MG63 (cell line): ENCODE measurements at places on chromosomes 16 and 17.

GRCh38 chr16:68005786-68006286 is 6.6 kb upstream of the DPEP2 start:
- DNase-seq: no peak

GRCh38 chr16:10740845-10741208 is 2.8 kb upstream of the NUBP1 start:
- no peak for DNase-seq

GRCh38 chr16:66741950-66742808 is 9.2 kb downstream of the DYNC1LI2 start:
- no peak for DNase-seq

DNA sequence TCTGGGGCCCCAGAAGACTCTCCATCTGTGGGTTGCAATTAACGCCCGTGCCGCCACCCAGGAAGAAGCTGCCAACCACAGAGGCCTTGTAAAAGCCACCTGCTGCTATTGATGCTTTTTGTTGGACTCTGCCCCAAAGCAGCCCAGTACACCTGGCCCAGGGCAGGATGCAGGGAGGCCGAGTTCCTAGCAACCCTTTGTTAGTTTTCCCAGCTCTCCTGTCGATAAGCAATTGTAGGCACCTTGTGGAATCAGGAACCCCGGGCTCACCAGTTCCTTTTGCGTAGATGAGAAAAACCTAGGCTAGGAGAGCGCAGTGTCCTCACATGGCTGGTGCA is 103.3 kb downstream of the ABCC6 start:
- DNase-seq: no peak

- peak; percentile 64 for DNase-seq
Measured at GRCh38 chr16:25493136-25493811, 198.5 kb upstream of the HS3ST4 start.

DNA sequence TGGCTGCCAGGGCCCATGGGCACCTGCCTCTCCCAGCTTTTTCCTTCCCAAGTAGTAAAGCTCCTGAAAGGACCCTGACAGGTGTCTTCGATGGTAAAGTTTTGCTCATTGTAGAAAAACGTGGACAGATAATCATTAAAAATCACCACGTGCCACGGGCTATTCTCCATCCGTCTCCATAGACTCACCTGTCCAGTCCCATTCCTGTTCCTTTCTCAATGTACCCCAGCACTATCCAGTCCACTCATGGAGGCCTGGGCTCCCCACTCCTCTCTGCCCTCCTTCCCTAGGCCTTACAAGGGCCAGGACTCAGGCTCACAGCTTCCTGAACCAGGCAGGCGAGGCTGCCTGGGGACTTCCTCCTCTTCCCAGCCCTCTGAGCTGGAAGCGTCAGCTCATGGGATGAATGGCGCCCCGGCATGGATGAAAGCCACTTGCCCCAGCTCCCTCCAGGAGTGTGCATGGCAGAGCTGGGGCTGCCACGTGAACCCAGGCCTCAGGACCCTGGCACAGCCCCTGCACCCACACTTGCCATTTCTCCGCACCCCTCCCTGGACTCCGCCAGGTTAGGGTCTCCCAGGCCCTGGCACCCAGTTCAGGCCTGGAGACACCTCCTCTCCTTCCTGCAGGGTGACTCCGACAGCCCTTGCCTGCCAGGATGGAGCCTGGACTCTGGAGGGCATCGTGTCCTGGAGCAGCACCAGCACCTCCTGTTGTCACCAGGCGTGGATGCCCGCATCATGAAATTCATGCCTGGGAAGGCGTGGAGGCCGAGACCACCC is 8.8 kb downstream of the CTRB1 start:
- DNase-seq: no peak

DNA sequence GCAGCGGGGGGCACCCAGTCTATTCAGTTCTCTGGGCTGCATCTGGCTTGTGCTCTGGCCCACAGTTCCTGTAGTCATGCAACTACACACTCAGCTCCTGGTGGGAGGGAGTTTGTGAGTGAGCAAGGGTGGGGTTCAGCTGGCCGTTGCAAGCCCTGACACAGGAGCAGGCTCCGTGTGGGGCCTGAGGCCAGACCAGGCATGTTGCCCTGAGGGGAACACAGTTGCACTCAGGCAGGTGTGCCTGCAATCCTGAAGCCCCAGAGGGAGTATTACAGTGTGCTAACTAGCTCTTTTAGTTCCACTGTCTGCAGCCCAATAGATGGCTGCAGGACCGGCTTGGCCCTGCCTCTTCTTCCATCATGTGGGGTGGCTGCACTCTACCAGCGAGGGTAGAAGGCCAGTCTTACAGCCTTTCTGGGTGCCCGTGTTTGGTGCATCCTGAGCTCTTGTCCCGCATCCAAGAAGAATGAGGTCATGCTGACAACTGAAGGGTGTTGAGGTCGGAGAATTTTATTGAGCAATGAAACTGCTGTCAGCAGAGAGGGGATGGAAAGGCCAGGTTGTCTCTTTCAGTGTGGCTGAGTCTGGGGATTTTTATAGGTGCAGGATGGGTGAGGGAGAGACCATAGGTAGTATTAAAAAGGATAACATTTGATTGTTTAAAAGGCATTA is 49.9 kb upstream of the ELAC2 start:
- no peak for DNase-seq

DNA sequence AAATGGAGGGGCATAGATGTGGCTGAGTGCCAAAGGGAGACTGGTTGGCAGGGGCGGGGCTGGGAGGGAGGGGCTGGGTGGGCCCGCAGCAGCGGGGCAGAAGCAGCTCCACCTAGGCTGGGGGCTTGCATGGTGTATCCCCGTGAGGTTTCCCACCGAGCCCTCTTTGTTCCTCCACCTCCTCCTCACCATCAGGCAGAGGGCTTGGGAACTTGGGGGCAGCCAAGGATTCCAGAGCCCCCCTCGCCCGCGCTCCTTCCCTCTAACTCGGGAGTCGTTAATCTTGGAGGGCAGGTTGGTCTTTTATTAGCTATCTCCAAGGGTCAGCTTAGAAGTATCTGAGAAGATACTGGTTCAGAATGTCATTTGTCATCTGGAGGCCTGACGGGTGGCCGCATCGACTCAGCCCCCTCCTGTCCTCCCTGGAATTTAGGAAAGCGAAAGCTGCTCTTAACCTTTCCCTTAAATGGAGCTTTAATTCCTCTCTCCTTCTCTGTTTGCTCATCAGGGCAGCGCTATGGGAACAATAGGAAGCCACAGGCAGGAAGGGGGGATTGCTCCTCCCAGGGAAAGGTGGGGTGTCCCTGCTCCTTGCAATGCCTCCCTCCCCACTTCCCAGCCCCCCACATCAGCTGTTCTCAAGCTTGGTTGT is 274.3 kb upstream of the XYLT1 start:
- DNase-seq: no peak

- no peak for DNase-seq
Measured at GRCh38 chr16:64693946-64694345, 427.9 kb downstream of the CDH11 start.

- DNase-seq: no peak
Measured at GRCh38 chr17:39462631-39463375, 1.5 kb downstream of the CDK12 start.

DNA sequence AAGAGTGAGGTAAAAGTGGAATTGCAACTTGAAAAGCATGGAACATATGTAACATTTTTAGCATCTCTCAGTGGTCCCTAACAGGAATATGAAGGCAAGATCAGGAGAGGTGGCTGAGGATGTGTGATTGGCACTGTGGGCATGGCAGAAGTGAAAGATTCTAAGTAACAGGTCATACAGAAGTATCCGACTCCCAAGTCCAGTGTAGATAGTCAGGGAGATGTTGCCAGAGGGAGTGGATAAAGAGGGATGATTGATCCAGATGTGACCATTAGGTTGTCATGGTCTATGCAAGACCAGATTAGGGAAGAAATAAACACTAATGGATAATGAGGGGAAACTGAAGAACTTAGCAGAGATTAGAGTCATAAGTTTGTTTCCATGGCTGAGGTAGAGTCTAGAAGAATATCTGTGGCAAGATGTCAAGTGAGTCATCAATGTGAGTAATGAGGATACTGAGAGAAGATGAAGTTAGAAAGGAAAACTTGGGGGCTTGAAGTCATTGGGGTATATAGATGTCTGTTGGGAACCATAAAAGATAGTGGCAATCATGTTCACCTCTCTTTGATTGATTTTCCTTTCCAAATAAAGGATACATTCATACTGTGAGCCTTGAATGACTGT is 23.9 kb upstream of the CAPNS2 start:
- DNase-seq: no peak

- no peak for DNase-seq
Measured at GRCh38 chr16:85527767-85528297, 85.3 kb upstream of the GSE1 start.

GRCh38 chr16:48479955-48480354 is 94.7 kb upstream of the SIAH1 start:
- no peak for DNase-seq

DNA sequence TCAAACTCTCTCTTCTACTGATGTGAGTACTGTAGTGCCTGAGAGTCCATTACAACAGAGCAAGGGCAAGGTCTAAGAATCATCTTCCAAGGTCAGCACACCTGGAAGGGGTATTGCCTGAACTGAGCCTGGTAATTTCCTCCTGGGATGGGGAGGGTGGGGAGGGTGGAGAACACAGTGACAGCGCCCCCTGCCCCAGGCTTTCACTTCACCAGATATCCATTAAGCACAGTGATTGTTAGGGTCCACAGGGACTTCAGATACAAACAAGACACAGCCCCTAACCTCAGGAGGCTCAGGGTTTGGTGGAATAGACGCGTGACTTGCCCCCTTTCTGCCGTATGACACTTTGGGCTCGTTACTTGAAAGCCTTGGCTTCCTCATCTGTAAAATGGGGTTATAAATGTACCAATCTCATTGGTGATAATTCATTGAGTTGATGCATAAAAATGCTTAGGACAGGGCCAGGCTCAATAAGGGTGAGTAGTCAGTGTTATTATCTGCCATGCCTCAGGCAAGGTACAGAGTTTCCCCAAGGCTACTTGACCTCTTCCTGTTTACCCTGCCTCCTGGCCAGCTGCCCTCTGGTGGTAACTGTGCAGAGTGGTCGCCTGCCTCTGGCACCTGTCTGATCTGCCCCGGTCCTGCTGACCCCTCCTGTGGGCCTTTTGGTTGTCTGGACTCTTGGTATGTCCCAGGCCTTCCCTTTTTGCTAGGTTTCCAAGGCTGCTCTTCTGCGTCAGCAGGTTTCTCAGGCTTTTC is 13.1 kb upstream of the BRD7 start:
- no peak for DNase-seq

GRCh38 chr17:73340093-73340596 is 28.3 kb upstream of the CDC42EP4 start:
- peak; percentile 86 for DNase-seq

- DNase-seq: no peak
Measured at GRCh38 chr16:27389272-27389961, 12.6 kb upstream of the IL21R start.

DNA sequence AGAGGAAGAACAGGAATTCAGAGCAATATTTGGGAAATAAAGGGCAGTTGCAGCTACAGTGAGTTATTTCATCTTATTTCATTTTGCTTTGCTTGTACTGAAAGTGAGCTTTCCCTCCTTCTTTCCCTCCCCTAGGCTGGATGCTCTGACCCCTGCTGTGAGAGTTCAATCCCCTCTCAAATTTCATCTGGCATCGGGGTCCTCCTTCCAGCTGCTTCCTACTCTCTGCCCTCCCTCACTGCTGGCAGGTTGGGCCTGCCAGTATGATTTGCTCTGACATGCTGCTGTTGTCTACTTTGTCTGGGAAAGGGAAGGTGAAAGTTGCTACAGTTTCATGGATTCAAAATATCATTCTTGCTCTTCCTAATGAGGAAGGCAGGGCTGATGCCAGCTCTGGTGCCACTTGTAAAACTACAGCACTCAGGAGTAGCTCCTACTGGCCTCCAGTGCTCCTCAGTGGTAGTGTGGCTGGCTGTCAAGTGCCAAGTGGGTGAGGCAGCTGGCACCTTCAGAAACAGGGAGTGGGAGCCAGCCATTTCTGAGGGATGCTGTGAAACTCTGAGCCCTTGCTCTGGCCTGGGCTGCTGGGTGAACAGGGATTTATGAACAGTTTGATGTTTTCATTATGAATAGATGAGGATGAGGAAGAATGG is 408.6 kb downstream of the HAPSTR1 start:
- DNase-seq: no peak

GRCh38 chr16:80263848-80264694 is 276.7 kb upstream of the DYNLRB2 start:
- DNase-seq: no peak

DNA sequence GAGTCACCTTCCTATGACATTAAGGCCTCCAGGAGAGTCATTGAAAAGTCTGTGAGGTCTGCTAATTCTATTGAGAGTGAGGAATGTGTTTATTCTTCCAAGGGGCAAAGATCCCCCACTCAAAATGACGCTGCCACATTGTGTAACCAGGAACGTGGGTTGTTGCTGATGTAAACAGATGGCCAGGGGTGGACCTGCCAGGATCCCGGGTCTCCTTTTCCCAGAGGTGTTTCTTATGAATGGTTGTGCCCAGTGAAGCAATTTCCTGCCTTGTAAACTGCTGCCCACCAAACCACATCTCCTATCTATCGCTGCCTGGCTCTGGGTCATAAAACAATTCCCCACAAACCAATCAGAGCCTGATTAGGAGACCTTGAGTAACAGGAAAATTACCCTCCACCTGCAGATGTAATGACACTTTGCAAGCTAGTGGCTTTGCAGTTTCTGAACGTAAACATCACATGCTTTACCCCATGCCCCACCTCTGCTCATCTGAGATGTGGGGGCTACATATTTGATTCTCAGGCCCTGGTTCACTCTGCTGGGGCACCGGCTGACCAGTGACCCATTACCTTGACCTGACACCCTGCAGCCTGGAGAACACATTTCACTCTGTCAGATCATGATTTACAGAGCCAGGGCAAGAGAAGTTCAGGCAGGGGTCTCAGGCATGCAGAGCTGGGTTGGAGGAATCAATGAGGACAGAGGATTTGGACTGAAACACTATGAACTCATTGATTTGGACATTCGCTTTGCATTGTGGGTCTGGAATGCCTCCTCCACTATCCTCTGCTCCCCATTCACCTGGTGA is 33.1 kb upstream of the DDX52 start:
- no peak for DNase-seq

GRCh38 chr16:24504472-24505345 is 34.7 kb upstream of the RBBP6 start:
- peak; percentile 46 for DNase-seq

DNA sequence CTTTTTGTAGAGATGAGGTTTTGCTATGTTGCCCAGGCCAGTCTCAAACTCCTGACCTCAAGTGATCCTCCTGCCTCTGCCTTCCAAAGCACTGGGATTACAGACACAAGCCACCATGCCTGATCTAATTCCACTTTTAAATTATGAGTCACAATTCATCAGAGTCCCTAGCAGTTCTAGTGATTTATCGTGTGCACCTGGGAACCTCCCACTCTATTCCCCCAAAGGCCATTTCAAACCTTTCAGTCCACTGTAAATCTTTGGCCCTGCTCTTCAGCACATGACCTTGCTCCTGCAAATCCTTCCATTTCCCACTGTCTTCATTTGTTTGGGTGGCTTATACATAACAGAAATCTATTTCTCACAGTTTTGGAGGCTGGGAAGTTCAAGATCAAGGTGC is 73.0 kb downstream of the HS3ST2 start:
- DNase-seq: no peak
